ENCODE measurements at places on chromosomes 6 and 20. TPM values are rescaled to one million over a fixed set of nuclear protein-coding genes. Genes with fewer than 3 reads are reported as not detected.

GRCh38 chr6:2976571-2977085, 5.3 kb upstream of the SERPINB6 start:
- DNase-seq: no peak

- DNase-seq: no peak
Measured at GRCh38 chr20:37879843-37880242, 23.1 kb upstream of the VSTM2L start.

GRCh38 chr6:37187321-37188022, 17.5 kb downstream of the PIM1 start:
- DNase-seq: no peak

DNA sequence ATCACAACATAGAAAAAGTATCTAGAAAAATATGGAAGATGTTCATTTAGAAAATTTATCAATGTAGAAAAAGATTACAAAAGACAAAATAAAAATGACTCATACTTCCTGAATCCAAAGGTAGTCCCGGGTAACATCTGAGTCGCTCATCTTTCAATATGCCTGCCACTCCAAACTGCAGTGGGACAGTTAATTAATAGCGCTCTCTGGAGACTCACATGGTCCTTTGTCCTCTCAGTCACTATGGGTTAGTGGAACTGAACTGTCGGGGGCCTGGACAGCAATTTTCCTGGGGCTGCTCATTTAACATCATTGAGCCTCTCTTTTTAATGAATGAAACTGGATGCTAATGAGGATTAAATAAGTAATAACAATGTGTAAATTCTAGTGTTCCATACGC, 103.4 kb downstream of the MAP3K4 start:
- DNase-seq: no peak

DNA sequence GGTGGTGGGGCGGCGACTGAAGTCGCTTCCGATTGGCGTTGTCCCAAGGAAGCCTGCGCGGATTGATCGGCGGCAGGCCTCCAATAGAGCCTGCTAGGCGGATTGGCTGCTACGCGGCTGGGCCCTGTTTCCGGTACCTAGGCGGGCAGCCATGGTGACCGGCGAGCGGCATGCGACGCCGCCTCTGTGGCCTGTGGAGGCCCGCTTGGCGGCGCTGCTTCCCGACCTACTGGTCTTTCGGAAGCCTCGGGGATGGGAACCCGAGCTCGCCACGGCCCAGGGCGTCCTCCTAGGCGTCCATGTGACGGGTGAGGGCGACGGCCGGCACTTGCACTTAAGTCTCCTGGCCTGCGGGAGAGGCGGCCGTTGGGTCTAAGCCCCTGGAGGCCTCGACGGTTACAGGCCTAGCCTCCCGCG, 28.1 kb downstream of the NFYA start:
- no peak for DNase-seq

- DNase-seq: no peak
Measured at GRCh38 chr6:20600831-20601230, 66.6 kb downstream of the CDKAL1 start.

GRCh38 chr20:59305908-59306655, 5.7 kb downstream of the EDN3 start:
- DNase-seq: no peak

DNA sequence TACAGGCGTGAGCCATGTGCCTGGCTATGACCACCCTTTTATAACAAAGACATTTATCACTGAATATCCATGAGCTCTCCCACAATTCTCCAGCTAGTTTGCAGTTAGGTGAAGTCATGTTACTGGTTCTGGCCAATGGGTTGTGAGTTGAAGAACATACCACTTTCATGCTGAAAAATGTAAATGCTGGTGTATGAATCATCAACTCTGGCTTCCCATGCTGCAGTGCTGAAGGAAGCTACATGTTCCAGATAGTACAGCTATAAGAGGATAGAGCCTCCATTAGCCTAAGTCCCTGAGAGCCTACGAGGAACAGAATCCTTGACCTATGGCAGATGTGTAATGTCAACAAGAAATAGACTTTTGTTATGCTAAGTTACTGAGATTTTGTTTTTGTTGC, 180.4 kb downstream of the BTBD9 start:
- no peak for DNase-seq

Gene RIPOR3
- total RNA-seq: 1.8 TPM

Gene RAB44
- 0.76 TPM for total RNA-seq

Gene TUBB2B
- 1.6 TPM for total RNA-seq

Gene COL20A1
- not detected for total RNA-seq

All from esophagus squamous epithelium (tissue), 5 donors.